Gastrocnemius medialis (tissue), 4 donors: ENCODE measurements at places on chromosomes 13 and 19. TPM values are rescaled to one million over a fixed set of nuclear protein-coding genes. Genes with fewer than 3 reads are reported as not detected.

Gene LRP3
- 18.3 TPM for total RNA-seq

Gene PTH2
- not detected for total RNA-seq

Gene ZNF345
- 0.51 TPM for total RNA-seq

Gene STAP2
- 1.3 TPM for total RNA-seq
